ENCODE measurements at places on chromosomes 4 and X.

GRCh38 chr4:118872181-118872580 is 16.5 kb upstream of the SYNPO2 start:
- DNase-seq, result no peak

- no peak for DNase-seq
These were observed 53.8 kb upstream of the BMP2K start for GRCh38 chr4:78722320-78722719.

DNA sequence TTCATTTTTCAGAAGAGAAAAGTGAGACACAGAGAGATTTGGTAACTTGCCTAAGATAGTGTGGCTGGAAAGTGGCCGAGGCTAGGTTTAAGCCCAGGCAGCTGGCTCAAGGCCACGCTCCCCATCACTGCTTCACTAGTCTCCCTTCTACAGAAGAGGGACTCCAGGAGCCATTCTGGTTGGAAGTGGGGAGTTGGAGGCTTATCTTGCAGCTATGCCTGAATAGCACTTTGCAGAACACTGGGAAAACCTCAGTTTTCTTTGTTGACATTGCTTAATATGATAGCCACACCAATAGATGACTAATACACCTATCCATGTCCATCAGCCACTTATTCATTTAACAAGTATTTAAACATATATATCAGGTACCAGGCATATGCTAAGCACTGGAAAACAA is 18.5 kb downstream of the LRRC66 start:
- no peak for DNase-seq

DNA sequence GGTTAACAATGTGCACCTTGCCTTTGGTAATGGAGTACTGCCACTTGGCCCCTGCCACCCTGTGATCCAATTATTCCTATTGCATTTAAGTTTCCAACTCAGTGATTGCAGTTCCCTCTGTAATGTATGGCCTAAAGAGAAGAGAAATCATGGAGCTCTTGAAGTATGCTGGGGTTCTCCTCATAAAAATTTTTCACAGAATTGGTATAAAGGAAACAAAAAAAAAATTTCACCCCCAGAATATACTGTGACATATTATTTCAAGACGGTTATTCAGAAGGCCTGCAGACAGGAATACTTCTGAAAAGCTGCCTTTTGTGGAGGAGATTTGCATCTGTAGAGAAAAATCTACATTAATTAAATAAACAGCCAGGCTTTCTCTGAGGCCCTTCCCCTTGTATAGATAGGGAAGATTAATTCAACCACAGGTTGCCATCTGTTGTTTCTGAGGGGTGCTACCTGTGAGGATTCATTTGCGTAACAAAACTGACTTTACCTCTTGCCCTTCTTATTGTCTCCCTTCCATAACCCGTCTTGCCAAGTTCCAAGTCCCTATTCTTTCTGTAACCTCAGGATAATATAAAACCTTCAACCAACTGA is 94.8 kb upstream of the LANCL3 start:
- no peak for DNase-seq

DNA sequence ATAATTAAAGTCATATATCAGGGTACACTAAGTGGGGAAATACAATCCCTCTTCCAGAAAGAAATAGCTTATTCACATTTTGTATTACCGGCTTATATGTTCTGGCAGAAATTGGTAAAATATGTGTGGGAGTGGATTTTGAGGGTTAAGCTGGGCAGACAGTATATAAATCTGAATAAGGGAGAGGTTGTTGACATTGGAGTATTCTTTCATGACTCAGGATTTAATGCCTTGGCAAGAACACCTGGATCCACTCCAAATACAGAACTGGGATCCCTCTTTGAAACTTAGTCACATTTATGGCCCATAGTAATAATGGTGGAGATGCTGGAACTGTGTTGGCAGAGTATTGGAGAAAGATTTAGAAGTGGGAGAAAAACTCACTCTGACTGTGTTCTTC is 54.3 kb upstream of the TET2 start:
- DNase-seq, result peak; percentile 12
